ENCODE measurements at places on chromosomes 2 and 18. TPM values are rescaled to one million over a fixed set of nuclear protein-coding genes. Genes with fewer than 3 reads are reported as not detected.

DNA sequence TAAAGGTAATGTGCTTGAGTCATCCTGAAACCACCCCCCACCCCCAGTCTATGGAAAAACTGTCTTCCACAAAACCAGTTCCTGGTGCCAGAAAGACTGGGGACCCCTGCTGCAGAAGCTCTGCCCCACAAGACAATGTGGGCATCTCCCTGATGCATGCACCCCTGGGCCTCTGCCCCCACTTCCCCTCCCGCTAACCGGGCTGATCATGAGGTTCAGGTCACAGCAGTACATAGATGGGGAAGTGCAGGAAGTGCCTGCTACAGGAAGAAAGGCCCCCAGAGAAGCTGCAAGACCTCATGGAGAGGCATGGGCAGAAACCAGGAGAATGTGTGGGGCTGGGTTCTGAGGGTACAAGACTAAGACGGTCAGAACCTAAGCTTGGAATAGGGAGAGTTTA lies 243.4 kb upstream of the ID2 start:
- no peak overlapping the region for H3K4me3 ChIP-seq
- H3K36me3 ChIP-seq, result no peaks in the 10 kb centered on the region
- no peaks in the 10 kb centered on the region for H3K27me3 ChIP-seq

GRCh38 chr2:66508484-66509071 lies 73.7 kb downstream of the MEIS1 start:
- no peaks in the 10 kb centered on the region for H3K27me3 ChIP-seq
- no peaks in the 10 kb centered on the region for H3K36me3 ChIP-seq
- no peak overlapping the region for H3K27ac ChIP-seq

DNA sequence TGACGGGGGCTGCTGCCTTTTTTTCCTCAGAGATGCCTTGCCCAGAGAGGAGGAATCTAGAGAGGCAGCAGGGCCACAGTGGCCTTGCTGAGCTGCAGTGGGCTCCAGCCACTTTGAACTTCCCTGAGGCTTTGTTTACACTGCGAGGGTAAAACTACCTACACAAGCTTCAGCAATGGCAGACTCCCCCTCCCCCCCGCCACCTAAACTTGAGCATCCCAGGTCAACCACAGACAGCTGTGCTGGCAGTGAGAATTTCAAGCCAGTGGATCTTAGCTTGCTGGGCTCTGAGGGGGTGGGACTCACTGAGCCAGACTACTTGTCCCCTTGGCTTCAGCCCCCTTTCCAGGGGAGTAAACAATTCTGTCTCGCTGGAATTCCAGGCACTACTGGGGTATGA lies 11.8 kb downstream of the SYT4 start:
- no peaks in the 10 kb centered on the region for H3K36me3 ChIP-seq
- no peak for DNase-seq
- no peaks in the 10 kb centered on the region for H3K4me1 ChIP-seq
- H3K27me3 ChIP-seq, result no peaks in the 10 kb centered on the region
- H3K27ac ChIP-seq, result no peak overlapping the region

- no peak overlapping the region for H3K4me3 ChIP-seq
- no peaks in the 10 kb centered on the region for H3K27me3 ChIP-seq
- DNase-seq, result no peak
- H3K4me1 ChIP-seq, result peaks cover 38% of the 10 kb centered on the region
- H3K36me3 ChIP-seq, result no peaks in the 10 kb centered on the region
These were observed 7.0 kb downstream of the CROCC2 start for GRCh38 chr2:240912878-240913809.

DNA sequence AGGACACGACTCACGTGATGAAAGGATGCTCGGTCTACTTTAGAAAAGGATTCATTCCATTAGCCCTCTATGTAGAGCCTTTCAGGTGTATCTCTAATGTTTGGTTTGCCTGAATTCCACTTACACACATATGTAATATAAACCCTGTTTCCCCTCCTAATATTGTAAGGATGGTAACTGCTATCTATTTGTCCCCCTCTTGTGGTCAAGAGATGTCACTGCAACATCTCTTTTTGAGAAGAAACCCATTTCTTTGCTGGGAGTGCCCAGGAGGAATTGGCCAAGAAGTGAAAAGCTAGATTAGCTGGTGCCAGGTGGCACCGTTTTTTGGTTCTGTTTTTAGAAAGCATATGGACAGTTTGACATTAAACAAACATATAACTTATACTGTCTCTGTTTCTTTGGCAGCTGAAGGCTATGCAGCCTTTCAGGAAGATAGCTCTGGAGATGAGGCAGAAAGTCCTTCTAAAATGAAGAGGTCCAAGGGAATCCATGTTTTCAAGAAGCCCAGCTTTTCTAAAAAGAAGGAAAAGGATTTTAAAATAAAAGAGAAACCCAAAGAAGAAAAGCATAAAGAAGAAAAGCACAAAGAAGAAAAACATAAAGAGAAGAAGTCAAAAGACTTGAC lies 41.2 kb downstream of the RALBP1 start:
- H3K36me3 ChIP-seq, result peaks cover 3% of the 10 kb centered on the region
- no peak overlapping the region for H3K4me3 ChIP-seq
- H3K27ac ChIP-seq, result no peak overlapping the region
- no peaks in the 10 kb centered on the region for H3K27me3 ChIP-seq
- DNase-seq, result no peak
- peaks cover 7% of the 10 kb centered on the region for H3K4me1 ChIP-seq

GRCh38 chr2:160917850-160918249 lies 242.4 kb upstream of the TANK start:
- H3K36me3 ChIP-seq, result no peaks in the 10 kb centered on the region
- no peaks in the 10 kb centered on the region for H3K4me1 ChIP-seq
- no peak for DNase-seq
- H3K27ac ChIP-seq, result no peak overlapping the region

- no peak for DNase-seq
- H3K4me1 ChIP-seq, result peaks cover 9% of the 10 kb centered on the region
- H3K36me3 ChIP-seq, result no peaks in the 10 kb centered on the region
These were observed 1.2 kb upstream of the EMX1 start for GRCh38 chr2:72915907-72916742.

DNA sequence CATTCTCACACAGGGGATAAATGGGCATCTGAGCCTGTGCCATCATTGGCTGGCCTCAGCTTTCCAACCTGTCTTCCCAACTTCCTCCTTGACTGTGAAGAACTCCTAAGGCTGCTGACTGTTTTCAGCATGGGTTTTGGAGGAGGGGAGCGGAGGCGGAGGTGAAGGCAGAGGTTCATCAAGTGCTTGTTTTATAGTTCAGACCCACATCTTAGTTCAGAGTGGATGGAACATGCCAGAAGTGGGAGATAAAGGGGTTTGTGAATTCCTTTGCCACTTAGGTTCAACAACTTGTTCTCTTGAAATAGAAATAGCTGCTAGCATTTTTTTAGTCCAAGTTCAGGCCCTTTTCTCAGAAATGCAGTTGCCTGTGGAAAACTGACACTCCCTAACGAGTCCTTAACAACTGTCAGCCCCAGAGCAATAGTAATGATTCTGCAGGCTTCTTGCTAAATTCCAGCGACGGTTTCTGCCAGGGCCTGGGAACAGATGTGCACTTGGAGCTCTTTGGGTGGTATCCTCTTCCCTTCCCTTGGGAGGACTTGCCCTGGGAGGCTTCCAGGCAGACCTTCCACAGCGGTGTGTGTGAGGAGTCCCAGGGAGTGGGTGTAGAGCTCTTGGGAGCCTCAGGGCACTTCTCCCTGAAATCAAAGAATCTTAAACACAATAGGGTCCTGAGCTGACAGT lies 30.1 kb upstream of the ITGA6 start:
- H3K4me1 ChIP-seq, result no peaks in the 10 kb centered on the region
- no peak overlapping the region for H3K27ac ChIP-seq
- no peak overlapping the region for H3K4me3 ChIP-seq
- no peaks in the 10 kb centered on the region for H3K36me3 ChIP-seq

GRCh38 chr2:230184727-230185578 lies 34.8 kb downstream of the SP110 start:
- H3K4me1 ChIP-seq, result no peaks in the 10 kb centered on the region
- H3K36me3 ChIP-seq, result no peaks in the 10 kb centered on the region
- no peak overlapping the region for H3K4me3 ChIP-seq
- H3K27ac ChIP-seq, result no peak overlapping the region
- DNase-seq, result no peak

DNA sequence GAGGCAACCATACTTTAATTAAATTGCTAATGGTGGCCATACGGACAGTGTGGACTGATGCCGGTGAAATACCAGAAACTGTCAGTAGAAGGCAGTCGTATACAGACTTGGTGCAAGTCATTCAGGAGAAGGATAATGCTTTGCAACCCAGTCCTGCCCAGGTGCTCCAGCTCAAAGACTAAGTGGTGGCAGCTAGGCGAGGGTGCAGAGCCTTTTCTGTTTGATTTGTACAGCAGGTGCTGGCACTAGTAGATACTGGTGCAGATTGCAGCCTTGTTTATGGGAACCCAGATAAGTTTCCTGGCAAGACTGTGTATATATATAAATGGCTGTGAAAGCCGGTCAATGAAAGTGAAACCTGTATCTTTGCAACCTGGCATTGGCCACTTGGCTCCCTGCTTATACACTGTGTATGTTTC lies 208.3 kb upstream of the SYT4 start:
- no peak overlapping the region for H3K4me3 ChIP-seq
- H3K36me3 ChIP-seq, result no peaks in the 10 kb centered on the region
- H3K27me3 ChIP-seq, result no peaks in the 10 kb centered on the region
- H3K27ac ChIP-seq, result no peak overlapping the region
- H3K4me1 ChIP-seq, result no peaks in the 10 kb centered on the region
- DNase-seq, result no peak

DNA sequence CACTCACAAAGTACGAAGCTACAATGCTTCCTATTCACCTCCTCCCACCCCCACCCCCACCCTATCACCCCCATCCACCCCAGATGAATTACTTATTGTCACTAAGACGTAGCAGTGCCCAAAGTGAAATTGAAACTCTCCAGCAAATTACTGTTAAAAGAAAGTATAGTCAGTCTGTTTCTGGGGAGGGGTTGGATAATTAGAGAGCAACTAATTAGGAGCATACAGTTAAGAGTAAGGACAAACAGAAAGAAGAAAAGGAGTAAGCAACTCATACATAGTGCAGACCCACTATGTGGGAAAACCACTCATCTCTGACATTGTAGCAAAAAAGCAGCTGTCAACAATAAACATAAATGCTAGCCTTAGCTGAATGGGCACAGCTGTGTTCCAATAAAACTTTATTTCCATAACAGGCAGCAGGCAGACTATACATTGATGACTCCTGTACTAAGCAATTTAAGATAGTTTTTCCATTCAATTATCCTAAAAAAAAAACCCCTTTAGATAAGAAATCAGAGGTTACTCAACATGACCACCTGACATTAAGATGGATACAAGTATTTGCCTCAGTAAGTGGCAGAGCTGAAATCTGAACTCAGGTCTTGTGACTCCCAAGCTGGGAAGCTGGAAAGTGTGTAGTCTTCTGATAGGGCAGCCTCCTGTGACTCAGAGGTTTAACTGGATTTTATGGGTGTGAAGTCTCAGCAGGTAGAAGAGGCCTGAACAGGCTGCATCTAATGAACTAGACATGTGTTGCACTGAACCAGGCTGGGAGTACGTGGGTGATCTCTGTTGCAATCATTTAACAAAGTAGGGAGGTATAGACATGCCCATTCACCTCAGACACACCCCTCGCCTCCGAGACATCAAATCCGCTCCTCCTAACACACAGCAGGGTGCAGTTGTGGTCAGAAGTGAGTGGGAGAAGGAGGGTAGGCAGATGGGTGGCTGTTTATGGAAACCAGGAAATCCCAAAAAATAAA lies 171.8 kb upstream of the KLF7 start:
- H3K27ac ChIP-seq, result no peak overlapping the region
- H3K4me1 ChIP-seq, result peaks cover 19% of the 10 kb centered on the region
- H3K36me3 ChIP-seq, result no peaks in the 10 kb centered on the region
- H3K27me3 ChIP-seq, result no peaks in the 10 kb centered on the region
- no peak for DNase-seq

DNA sequence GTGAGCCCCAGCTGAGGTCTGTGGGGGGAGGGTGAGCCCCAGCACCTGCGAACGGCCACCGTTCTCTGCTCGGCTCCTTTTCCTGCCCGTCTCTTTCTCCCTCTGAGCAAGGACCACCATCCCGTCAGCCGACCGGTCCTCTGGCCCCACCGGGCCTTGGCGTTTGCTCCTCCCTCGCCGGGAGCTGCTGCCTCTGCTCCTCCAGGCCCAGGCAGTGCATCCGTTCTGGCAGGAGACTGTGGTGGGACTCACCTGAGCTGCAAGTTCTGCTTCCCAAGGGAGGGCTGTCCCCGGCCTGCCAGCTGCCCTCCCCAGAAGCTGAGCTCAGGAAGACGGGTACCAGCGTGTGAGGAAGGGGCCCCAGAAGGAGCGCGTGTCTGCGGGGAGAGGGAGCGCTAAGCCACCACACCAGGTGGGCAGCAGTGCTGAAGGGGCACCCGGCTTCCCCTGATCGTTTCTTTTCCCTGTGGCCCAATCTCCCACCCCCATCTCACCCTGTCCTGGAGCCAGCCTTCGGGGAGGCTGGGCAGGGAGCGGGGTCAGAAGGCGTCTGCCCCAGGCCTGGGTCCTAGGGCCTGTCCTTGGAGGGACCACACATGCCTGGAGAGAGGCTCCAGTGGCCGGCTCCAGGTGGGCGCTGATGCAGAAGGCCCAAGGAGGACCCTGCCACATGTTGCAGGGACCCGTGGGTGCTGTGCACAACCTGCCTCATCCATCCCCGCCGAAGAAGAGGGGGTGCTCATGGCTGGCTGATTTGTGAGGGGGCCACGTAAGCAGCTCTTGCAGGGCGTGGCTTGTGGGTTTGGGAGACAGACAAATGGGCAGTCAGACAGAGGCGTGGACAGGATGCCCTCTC lies 2.5 kb upstream of the RTP5 start:
- no peak for DNase-seq
- no peaks in the 10 kb centered on the region for H3K27me3 ChIP-seq
- H3K4me1 ChIP-seq, result peaks cover 9% of the 10 kb centered on the region

DNA sequence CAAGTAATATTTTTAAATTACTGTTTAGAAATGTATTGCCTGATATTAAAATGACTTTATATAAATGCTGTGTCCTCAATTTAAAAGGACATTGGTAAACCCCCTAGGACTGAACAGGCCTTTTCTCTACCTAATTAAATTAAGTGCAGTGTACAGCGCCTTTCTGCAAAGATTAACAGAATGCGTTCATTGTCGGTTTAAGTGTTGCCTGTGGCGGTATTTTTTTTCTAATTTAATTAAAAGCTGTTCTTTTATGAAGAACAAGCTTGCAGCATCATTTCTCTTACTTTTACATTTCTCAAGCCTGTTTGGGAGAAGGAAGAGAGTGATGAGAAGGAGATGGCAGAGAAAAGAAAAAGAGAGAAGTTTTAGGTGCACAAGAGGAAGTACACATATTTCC lies 344.9 kb downstream of the CPS1 start:
- H3K36me3 ChIP-seq, result no peaks in the 10 kb centered on the region
- no peak for DNase-seq
- H3K4me1 ChIP-seq, result no peaks in the 10 kb centered on the region
- no peak overlapping the region for H3K27ac ChIP-seq
- no peaks in the 10 kb centered on the region for H3K27me3 ChIP-seq
- H3K4me3 ChIP-seq, result no peak overlapping the region

Gene SCN1A
- total RNA-seq, result not detected

Gene SDC1
- 93.0 TPM for total RNA-seq
